Stimulated activated CD4-positive, alpha-beta T cell treated with anti-CD3 and anti-CD28 coated beads, Interleukin-4, amount 100 ng/mL, for 48 hours (primary cell): ENCODE measurements at places on chromosomes 16 and 17.

GRCh38 chr17:27545562-27546229, 85.3 kb upstream of the LGALS9 start:
- DNase-seq: no peak

- no peak for DNase-seq
These were observed 10.6 kb downstream of the CTRB1 start for GRCh38 chr16:75229172-75230031.

DNA sequence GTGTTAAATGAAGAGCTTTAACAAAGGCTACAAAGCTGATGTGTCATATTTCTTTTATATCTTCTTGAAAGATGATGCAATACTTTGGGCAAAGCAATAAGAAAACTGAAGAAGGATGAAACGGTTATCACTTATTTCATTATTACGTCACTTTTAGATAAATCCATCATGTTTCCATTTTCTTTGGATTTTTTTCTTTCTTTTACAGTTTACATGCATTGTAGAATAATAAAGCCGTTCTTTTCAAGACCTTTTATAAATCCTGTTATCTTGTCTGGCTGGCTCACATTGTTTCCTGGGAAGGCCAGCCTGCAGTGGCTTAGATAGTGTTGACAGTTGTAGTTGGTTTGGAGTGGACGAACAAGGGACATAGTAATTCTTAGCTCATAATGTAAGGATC, 28.9 kb downstream of the TANC2 start:
- no peak for DNase-seq

DNA sequence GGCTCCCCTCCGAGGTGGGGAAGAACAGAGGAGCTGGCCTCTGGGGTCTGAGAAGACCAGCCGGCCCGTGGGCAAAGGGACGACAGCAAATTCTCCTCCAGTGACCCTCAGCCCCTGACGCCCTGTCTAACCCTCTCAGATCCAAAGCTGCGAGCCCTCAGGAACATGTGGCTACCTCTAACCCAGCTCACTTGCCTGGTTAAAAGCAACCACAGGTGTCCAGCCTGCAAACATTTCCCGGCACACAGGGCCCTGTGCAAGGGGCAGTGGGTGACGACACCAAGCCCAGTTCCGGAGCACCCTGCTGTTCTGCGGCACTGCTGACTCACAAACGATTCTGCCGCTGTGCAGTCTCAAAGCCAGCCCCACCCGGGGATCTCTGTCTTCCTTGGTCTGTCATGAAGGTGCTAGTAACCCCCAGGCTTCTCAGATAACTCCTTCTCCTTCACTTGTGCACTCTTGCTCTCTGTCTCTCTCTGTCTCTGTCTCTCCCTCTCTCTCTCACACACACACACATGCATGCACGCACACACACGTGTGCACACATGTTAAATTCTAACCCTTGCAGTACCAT, 23.0 kb downstream of the WNT3 start:
- DNase-seq: no peak

GRCh38 chr16:66334853-66335574, 31.5 kb upstream of the CDH5 start:
- DNase-seq: no peak

DNA sequence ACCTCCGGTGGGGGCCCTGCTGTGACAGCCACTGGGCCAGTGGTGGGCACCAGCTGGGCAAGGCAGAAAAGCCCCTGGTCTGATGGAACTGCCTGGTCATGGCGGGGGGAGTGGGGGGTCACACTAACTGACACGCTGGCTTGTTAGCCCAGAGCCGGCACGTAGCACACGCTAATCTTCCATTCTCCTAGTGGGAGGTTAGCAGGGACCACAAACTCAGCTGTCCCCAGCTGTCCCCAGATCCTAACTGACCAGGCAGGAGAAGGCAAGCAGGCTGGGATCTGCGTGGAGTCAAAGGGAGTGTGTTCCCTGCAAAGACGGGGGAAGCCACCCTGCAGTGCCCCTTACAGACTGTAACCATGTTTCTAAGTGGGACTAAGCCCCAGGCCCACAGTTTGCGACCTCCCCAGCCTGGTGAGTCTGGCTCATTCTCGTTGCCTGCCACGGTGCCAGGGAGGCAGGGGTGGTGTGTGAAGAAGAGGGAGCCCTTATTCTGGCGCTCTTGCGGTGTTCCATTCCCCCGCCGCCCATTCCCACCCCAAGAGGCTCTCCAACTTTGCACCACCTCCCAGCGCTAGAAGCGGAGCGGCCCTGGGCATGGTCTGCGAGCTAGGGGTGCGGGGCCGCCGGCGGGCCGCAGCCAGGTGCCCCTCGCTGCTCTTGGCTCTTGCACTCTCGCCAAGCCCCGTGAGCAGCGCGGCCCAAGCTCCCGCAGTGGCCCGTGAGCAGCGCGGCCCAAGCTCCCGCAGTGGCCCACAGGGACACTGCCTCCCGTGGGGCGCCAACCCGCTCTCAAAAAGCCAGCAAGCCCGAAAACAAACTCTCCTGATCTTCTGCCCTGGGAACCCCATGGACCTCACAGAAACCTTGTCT, 12.1 kb upstream of the ZNF423 start:
- no peak for DNase-seq

DNA sequence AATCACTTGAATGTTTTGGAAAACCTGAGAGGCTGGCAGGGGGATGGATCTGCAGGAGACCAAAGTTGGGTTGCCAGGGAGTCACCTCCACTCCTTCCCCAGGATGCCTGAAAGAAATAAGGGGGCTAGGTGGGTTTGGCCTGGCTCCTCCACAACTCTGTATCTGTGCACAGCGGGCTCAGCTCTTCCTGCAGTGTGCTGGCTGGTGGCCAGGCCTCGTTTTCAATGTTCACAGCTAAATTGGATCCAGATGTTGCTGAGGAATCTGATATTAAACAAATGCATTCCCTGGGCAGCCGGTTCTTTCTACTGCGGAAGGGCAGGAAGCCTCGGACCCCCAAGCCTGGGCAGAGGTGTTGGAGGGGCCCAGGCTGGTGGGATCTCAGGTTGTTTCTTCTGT, 106.2 kb downstream of the N4BP1 start:
- DNase-seq: no peak

DNA sequence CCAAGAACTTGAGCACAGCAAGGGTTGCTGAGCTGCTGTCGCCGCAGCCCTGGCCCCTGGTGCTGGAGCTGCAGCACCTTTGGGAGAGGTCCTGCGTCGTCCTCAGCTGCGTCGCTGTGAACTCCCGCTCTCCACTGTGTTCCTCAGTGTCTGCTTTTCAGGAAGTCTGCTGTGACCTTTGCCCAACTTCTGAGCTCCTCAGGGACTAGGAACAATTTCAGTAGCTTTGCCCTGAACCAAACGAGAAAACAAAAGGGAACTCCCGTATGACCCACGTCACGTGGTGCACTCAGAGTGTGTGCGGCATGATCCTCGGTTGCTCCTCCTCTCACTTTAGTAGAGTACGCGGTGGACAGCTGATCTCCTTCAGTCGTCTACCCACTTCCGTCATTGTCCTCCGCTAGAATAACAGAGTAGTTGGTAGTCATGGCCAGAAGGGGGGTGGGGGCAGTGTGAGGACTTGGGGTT, 44.2 kb downstream of the WDR45B start:
- DNase-seq: no peak

- no peak for DNase-seq
These were observed at the start of gene PYCARD for GRCh38 chr16:31202414-31203375. PYCARD (minus strand) TSS chr16:31202760; CDS start chr16:31202690, 70 bp downstream.

- no peak for DNase-seq
These were observed 102.5 kb downstream of the RBFOX3 start for GRCh38 chr17:79508291-79508716.

- no peak for DNase-seq
These were observed 178.7 kb downstream of the KATNIP start for GRCh38 chr16:27728691-27729090.

- no peak for DNase-seq
These were observed 20.9 kb downstream of the SOCS1 start for GRCh38 chr16:11234884-11235702.
